ENCODE measurements at places on chromosomes 7 and 10.

DNA sequence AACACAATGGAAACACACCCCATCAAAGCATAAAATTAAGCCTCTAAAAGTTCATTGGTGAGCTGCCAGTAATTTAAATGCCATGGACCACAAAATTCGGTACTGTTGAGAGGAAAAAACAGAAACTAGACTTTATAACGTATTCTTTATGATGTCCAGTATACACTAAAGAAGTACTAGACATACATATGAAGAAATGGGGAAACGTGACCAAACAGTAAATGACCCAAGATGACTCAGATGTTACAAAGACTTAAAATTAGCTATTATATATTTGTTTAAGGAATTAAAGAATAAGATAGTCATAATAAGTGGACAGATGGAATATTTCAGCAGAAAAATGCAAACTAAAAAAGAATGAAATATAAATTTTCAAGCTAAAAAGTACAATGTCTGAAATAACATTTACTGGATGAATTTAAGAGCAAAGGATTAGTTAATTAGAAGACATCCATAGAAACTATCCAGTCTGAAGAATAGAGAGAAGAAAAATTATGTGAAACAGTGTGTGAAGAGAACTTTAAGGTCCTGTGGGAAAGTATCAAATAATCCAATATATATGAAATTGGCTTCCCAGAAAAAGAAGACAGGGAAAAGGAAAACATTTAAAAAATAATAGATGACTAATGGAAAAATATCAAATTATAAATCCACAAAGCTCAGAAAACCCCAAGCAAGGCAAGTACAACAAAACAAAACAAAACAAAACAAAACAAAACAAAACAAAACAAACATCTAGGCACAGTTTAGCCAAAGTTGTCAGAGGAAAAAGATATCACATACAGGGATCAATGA is 69.4 kb downstream of the SAMD9 start:
- no peak for DNase-seq

GRCh38 chr10:63262430-63263073 is 129.4 kb downstream of the NRBF2 start:
- no peak for DNase-seq

- peak; percentile 23 for DNase-seq
Measured at GRCh38 chr10:124721330-124722045, 22.7 kb downstream of the FAM53B start.

DNA sequence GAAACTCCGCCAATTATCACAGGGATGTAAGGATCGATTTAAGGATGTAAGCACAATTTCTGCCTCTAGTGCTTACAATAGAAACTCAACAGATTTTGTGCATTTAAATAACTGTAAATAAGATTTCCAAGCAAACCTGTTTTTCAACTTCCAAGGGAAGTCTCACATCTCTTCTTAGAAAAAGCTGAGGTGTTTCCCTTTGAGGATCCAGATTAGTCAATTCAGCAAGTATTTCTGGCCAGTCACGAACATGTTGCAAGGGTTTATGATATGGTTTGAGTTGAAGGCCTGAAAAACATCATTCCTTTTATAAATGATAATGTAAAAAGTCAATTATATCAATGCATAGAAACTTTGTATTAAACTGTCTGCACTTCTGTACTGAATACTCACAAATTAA is 23.9 kb downstream of the KRIT1 start:
- DNase-seq, result no peak

DNA sequence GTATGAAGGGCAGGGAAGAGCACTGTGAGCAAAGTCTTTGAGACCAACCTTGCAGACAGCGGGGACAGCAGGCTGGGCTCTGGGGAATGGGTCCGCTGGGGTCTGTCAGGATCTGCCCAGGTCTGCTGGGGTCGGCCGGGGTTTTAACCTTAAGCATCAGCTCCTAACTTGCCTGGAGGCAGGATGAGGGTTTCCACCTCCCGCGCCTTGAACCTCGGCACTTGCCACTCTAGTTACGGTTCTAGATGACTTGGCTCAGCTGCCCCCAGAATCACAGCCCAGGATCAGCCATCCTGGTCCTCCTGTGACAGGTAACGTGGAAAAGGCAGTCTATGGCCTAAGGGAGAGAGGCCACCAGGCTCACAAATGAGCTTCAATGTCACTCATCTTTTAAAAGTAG is 50.4 kb upstream of the CACUL1 start:
- DNase-seq, result no peak

DNA sequence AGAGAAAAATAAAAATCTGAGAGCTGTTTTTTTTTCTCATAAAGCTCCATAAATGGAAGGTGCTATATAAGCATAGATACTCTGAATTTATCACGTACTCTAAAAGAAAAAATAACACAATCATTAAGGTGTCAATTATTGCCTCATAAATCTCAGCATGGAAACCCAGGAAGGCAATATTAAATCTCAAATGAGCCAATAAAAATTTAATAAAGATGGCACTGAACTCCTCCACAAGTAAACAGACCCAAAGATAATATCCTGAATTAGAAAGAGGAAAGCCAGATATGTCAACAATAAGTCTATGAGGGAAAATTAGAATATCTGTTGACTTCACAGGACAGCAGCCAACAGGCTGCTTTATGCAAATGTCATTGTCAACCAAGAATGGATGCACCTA is 66.5 kb downstream of the CDK6 start:
- no peak for DNase-seq

GRCh38 chr10:35352512-35352911 is 16.2 kb downstream of the CCNY start:
- no peak for DNase-seq

GRCh38 chr7:17406738-17407137 is 108.3 kb downstream of the AHR start:
- no peak for DNase-seq
